Activated CD8-positive, alpha-beta T cell treated with anti-CD3 and anti-CD28 coated beads for 36 hours (primary cell): ENCODE measurements at places on chromosomes 5 and 9. TPM values are rescaled to one million over a fixed set of nuclear protein-coding genes. Genes with fewer than 3 reads are reported as not detected.

Gene F12
- total RNA-seq, result 7.9 TPM

Gene ANKRD55
- total RNA-seq, result not detected

Gene ERCC6L2
- total RNA-seq, result 31.2 TPM

Gene GFI1B
- total RNA-seq, result not detected

Gene PLK2
- total RNA-seq, result 4.0 TPM

Gene ANKRD33B
- total RNA-seq, result 13.6 TPM

Gene RNF208
- total RNA-seq, result 10.4 TPM

Gene PDE4D
- 80.7 TPM for total RNA-seq
